ENCODE measurements at places on chromosomes 11 and 22.

- no peak for DNase-seq
Measured at GRCh38 chr11:96905143-96905542, 515.3 kb downstream of the JRKL start.

GRCh38 chr11:15473954-15474837 is 359.5 kb downstream of the INSC start:
- DNase-seq = no peak

- DNase-seq = no peak
Measured at GRCh38 chr11:85407648-85408047, 219.5 kb downstream of the DLG2 start.

DNA sequence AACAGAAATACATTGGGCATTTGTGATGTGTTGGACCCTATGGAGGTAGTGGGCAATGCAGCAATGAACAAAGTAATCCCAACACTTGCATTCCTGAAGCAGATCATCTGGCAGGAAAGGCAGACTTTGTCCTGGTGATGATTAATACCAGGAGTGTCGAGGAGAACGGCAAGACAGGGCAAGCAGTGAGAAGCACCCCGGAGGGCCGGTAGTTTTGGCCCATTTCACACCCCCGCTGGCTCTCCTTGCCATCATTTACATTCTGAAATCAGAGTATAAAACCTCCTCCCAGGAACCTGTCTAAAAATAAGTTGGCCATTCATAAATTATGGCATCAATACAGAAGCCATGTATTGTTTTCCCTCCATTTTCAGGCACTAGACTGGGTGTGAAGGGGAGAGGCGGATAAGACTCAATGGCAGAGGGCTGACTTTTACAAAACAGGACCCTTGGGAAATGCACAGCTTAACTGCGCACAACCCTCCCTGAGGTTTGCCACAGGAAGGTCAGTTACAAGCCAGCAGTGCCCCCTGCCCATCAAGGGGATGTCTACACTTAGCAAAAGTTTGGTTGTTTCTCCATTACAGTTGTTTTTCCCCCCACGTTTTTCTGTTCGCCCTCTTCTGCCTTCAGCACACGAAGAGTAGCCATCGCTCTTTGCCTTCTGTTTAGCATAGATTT is 55.6 kb downstream of the OPCML start:
- no peak for DNase-seq

DNA sequence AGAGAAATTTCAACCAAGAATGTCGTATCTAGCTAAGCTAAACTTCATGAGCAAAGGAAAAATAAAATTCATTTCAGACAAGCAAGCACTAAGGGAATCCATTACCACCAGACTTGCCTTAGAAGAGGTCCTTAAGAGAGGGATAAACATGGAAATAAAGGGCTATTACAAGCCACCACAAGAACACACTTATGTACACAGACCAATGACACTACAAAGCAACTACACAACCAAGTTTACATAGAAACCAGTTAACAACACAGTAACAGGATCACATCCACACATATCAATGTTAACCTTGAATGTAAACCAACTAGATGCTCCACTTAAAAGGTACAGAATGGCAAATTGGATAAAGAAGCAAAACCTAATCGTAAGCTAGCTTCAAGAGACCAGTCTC is 38.0 kb downstream of the TMEM123 start:
- no peak for DNase-seq

- DNase-seq = no peak
Measured at GRCh38 chr11:76424379-76424778, 20.4 kb upstream of the EMSY start.

DNA sequence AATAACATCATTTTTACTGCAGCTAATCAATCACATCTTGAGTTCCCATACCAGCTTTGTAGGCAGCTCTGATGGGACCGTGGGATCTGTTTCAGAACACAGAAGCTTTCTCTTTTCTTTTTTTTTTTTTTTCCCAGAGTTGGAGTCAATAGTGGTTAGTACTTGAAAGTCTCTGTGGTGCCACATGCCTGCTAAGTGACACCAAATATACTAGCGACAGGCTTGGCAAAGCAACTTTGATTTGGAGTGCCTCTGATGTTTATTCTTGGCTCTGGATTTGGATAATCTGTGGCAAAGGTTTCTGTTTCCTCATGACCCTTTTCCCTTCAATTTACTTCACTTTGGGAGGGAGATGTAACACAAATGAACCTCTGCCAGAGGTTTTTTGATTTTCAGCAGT is 681.4 kb upstream of the TENM4 start:
- DNase-seq = no peak

DNA sequence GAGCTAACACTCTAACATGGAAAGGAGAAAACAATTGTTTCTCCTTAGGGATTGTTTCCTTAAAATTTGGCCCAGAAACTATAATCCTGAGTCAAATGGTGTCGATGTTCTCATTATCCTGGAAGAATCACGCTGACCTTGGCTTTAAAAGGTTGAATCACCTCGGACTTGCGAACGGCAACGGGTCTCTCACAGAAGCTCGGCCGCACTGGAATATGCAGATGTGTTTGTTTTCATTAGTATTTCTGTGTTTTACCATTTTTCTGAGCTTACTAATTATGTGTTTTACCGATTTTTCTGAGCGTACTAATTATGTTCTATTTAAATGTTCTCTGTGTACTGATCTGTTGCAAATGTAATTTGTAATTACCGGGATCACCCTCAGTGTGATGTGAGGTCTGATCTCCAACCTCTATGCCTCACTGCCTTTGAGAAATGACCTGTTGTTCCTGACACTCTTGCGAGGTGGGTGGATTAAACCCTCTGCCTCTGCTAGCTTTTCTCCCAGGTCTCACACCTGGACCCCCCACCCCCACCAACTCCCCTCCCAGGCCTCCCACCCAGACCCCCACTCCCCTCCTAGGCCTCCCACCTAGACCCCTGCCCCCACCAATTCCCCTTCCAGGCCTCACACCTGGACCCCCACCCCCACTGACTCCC is 38.3 kb upstream of the BRSK2 start:
- no peak for DNase-seq

DNA sequence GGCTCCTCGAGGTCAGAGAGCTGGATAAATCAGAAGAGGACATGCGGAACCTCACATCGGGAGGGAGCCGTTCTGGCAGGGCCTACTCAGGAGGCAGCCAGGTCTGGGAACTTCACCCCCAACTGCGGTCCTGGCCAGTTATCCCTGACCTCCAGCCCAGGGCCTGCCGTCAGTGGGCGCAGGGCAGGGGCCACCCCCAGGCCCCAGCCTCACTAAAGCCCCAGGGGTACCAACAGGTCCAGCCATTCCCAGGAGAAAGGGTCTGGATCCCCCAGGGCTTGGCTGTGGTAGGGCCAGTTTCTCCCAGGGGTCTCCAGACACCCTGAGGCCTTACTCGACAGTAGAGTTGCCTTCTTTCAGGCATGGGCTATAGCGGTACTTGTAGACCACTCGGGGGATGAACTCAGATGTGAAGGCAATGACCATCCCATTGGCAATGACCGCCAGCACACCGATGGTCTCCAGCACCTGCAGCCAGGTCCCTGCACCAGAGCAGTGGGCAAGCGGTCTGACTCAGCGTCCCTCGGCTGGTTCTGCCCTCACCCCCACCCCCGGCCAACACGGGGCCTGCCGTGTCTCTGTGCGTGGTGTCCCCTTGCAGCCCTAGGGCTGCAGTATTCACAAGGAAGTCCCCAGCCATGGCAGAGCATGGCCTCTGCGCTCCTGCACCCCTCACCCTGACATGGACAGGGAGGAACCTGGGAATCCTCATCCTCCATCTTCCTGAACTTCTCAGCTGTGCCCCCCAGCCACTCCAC is 4.6 kb upstream of the SIGIRR start:
- no peak for DNase-seq
